ENCODE measurements at places on chromosomes 11 and 22.

DNA sequence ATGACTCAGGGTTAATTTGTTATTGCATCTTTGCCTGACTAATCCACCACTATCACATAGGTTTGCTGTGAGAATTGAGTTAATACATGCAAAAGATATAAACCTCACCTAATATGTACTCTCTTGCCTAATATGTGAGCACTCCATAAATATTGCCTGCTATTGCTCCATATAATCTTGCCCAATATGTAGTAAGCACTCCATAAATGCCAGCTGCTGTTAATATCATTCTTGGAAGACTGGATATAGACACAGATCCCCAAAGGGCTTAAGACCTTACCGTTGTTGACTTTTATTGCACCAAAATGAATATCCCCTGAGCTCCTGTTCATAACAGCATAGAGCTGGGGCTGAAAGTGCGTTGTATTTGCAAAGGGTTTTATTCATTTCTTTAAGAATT is 27.0 kb upstream of the LRRC55 start:
- no peak for DNase-seq

GRCh38 chr11:94153320-94153719 is 24.7 kb downstream of the PANX1 start:
- no peak for DNase-seq

DNA sequence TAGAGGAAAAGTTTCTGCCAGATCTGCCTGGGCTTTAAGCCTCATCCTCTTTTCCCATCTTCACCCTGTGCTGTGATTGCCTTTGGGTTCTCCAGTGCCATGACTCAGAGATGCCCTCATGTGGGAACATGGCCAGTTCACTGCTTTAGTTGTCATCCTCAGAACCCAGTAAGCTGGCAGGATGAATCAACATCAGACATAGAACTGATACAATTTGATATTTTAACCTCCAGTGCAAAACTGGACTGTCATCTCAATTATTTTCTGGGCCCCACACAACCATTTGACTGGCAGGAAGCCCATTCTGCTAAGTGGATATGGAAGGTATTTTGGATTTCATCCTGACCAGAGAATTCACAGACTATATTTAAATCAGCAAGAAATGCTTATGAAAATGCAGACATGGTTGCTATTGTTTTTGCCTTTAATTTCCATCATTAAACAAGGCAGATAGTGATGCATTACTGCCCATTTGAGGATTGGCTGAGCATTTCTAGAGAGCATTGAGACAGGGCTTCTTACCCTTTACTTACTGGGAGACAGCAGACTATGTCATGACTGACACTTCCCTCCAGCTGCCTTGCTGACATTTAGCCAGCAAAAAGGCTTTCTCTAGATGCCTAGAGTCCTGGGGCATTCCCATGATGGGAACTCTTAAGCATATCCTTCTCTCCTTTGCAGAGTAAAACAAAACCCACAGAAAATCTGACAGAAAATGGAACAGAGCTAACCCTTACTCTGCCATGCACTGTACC is 327.1 kb upstream of the MTNR1B start:
- no peak for DNase-seq

GRCh38 chr11:2089536-2090165 is 49.5 kb downstream of the IGF2 start:
- DNase-seq, result peak; percentile 81

- no peak for DNase-seq
Measured at GRCh38 chr22:35605851-35606481, 11.2 kb downstream of the MB start.

DNA sequence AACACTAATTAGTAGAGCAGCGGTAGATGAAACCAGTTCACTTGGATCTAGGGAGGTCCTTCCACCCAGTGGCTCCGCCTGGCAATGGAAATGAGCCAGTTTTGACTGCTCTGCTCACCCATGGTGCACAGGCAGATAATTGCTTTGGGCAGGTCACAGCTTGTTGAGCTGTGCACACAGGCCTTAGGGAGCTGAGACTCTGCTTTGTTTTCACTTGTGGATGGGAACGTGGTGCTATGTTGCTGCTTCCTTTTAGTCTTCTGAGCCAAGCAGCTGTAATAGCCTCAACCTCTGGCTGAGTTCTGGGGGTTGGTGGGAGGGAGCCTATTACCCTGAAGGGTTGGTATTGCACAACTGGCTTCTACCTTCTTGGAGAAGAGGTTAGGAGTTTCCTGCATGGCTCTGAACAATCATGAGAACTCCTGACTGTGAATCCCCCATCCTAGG is 262.3 kb upstream of the MTNR1B start:
- DNase-seq, result no peak

GRCh38 chr11:10440401-10440800 is 14.7 kb upstream of the AMPD3 start:
- DNase-seq, result no peak

GRCh38 chr11:119470317-119471291 is 47.6 kb upstream of the THY1 start:
- DNase-seq, result peak; percentile 26

- no peak for DNase-seq
Measured at GRCh38 chr11:16095756-16096155, 260.6 kb downstream of the SOX6 start.

DNA sequence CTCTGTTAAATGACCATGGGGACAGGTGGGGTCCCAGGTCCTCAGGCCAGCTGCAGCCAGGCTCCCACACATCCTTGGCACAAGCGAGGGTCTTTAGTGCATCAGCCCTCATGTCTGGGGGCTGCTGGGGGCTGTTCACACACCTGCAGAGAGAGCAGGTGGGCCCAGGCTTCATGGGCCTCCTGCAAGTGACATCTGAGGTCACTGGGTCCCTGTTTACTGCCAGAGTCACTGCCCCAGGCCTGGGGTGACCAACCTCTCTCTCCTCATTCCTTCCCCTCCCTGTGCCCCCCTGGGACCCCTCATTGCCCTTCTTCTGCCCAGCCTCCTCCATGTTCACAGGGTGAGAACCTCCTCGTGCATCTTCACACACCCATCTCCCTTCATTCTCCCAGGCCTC is 92.4 kb downstream of the RTL6 start:
- DNase-seq, result no peak

- DNase-seq, result no peak
Measured at GRCh38 chr22:24962094-24962493, 9.6 kb downstream of the KIAA1671 start.

DNA sequence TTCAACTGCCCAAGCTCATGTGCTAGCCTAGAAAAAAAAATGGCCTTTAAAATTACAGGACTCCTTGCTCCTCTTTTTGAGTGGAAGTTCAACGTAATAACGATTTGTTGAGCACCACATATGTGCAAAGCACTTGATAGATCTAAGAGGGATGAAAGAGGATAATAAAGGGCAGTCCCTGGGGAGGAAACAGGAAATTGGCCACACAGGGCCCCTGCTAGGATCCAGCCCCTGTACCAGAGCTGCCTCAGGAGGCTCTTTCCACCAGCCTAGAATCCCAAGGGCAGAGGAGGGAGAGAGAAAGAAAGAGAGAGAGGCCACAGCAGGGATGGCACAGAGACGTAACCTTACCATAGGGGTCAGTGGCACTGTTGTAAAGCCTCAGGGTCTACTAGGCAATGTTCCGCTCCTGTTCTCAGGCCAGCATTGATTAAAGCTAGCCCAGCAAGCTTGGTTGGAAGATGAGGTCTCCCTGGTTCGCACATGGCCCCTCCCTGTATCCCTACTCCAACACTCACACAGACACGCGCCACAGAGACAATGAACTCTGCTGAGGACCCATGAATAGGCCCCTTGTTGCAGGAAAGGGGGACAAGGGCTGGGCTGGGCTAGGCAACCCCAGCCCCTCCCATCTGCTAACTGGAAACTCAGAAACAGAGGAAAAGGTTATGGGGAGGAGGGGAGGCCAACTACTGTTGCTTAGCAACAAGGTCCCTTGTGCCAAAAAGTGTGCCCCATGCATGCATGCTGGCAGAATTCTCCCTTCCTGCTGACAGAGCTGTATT is at the start of gene TMPRSS5:
TMPRSS5 (minus strand) TSS at position 438 of the 785 bp plus-strand sequence; CDS start at position 354, 84 bp downstream.
- no peak for DNase-seq

DNA sequence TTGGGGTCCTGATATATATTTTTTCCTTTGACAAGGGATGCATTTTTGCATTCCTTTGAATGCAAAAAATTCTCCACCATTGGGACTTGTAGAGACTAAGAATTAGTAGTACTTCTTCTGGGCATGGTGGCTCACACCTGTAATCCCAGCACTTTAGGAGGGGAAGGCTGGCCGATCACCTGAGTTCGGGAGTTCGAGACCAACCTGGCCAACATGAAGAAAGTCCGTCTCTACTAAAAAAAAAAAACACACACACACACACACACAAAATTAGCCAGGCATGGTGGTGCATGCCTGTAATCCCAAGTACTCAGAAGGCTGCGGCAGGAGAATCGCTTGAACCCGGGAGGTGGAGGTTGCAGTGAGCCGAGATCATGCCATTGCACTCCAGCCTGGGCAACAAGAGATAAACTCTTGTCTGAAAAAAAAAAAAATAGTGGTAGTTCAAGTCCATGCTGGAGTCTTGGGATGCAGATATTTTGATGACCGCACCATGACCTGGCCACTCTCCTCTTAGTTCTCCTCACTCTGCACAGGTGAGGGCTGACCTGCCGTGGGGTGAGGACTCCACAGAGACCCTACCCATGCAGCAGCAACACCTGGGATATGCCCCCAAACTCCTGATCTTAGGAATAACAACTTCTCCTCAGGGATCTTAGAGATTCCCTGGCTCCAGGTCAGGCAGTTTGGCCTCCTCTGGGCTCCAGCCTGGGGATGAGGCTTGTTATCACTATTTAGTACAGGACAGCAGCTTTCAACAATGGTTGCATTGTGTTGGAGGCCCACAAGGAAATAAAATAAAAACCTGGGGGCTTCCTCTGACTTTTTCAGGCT is 36.5 kb upstream of the TOP3B start:
- no peak for DNase-seq

- no peak for DNase-seq
Measured at GRCh38 chr11:130426837-130427341, 1.5 kb downstream of the ADAMTS8 start.

- no peak for DNase-seq
Measured at GRCh38 chr11:62501432-62501891, 45.1 kb downstream of the AHNAK start.

DNA sequence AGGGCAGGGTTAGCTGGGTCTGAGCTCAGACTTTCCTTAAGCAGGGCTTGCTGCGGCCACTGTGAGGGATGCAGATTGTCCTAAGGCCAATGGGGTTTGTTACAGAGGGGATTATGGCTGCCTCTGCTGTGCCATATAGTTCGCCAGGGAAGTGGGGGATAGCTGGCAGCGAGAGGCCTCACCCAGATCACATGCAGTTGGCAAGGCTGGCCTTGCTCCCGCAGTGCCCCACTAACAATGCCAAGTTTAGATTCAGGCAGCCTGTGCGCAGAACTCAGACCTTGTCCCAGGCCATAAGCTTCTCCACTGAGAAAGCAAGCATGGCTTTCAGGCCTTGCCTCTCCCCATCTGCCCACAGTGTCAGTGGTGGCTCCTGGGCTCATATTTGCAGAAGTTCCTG is 4.7 kb upstream of the APOL2 start:
- DNase-seq, result peak; percentile 4

DNA sequence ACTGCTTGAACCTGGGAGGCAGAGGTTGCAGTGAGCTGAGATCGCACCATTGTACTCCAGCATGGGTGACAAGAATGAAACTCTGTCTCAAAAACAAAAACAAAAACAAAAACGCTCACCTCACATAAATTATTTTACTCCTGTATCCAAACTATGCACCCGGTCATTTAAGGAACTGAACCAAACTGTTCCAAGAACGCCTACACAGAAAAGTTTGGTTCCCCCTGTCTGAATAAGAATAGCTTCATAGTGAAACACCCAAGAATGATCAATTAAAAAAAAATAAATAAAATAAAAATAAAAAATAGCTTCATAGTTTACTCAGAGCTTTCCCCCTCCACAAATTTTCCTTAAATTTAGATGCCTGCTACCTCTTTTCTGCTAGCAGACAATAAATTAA is 13.7 kb downstream of the NUP98 start:
- DNase-seq, result no peak

Measured in H9 (cell line).